ENCODE measurements at places on chromosomes 3 and 15. TPM values are rescaled to one million over a fixed set of nuclear protein-coding genes. Genes with fewer than 3 reads are reported as not detected.

Gene CADPS
- polyA plus RNA-seq = not detected

Gene MNS1
- polyA plus RNA-seq = 0.14 TPM

DNA sequence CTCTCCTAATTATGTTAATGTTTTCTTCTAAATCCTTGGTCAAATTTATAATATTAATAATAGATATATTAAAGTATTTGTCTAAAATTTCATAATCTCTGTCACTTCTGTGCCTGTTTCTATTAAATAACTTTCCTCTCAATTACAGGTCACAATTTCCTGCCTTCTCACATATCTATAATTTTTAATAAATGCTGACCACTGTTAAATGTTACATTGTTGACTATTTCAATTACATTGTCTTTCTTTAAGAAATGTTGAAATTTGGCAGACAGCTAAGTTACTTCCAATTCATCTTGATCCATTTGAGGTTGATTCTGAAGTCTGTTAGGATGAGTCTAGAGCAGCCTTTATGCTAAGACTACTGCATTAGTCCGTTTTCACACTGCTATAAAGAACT is 41.7 kb downstream of the MYL3 start:
- no peak for DNase-seq
- no peak overlapping the region for H3K4me3 ChIP-seq
- no peak overlapping the region for H3K27ac ChIP-seq
- H3K27me3 ChIP-seq = no peaks in the 10 kb centered on the region

Gene MESP1
- not detected for polyA plus RNA-seq

DNA sequence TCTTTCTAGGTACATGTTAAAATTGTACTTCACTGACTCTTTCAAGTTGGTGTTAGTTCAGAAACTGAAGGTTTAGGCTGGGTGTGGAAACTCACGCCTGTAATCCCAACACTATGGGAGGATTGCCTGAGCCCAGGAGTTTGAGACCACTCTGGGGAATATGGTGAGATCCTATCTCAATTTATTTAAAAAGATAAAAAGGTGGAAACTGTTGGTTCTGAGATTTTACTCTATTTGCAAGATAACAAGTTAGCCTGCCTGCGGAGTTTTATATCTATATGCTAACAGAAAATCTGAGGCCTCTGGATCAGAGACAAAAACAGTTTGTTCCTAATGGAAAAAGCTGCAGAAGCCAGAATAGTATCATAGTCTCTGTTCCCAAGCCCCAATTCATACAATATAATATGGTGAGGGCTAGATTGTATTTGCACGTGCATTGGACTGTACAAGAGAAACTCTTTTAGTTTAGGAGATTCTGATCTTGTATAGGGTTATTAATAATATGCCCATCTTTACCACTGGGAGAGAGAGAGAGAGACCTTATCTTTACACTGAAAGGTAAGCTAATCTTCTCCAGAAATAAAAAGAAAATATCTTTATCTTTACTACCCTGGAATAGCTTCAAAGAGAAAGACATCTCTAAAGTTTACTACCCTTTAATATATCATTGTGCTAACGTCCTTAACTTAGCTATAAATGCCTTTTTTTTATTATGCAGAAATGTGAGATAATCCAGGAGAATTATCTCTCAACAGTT is 1267.6 kb downstream of the OTOL1 start:
- H3K36me3 ChIP-seq = no peaks in the 10 kb centered on the region
- H3K4me3 ChIP-seq = no peak overlapping the region
- no peak overlapping the region for H3K27ac ChIP-seq
- H3K27me3 ChIP-seq = no peaks in the 10 kb centered on the region
- DNase-seq = no peak

DNA sequence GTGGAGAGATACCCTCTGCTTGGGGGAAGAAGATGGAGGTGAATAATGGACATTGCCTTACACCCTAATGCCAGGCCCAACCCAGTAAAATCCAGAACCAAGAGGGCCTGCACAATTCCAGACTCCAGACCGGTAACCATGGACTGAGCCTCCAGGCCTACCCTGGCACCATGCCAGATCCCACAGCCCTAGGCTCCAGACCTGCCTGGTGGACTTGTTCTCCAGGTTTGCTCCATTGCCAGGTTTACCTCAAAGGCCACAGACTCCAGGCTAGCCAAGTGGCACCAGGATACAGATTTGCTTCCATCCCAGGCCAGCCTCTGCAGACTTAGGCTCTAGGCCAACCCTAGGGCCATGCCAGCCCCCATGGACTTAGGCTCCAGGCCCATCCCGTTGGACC is 14.0 kb downstream of the PLCH1 start:
- no peaks in the 10 kb centered on the region for H3K27me3 ChIP-seq
- H3K27ac ChIP-seq = no peak overlapping the region
- no peak overlapping the region for H3K4me3 ChIP-seq
- DNase-seq = no peak

GRCh38 chr3:94121161-94121560 is 58.3 kb downstream of the NSUN3 start:
- no peaks in the 10 kb centered on the region for H3K4me1 ChIP-seq
- H3K27ac ChIP-seq = no peak overlapping the region
- H3K27me3 ChIP-seq = no peaks in the 10 kb centered on the region
- no peaks in the 10 kb centered on the region for H3K36me3 ChIP-seq

DNA sequence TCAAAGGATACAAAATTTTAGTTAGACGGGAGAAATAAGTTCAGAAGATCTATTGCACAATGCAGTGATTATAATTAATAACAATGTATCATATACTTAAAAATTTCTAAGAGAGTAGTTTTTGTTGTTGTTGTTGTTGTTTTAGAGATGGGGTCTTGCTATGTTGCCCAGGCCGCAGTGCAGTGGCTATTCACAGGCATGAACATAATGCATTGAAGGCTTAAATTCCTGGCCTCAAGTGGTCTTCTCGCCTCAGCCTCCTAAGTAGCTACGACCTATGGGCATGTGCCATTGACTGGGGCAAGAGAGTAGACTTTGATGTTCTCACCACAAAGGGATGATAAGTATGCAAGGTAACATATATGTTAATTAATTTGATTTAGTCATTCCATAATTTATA is 7.5 kb downstream of the STRIT1 start:
- H3K4me1 ChIP-seq = peaks cover 10% of the 10 kb centered on the region
- no peak overlapping the region for H3K4me3 ChIP-seq
- H3K27me3 ChIP-seq = no peaks in the 10 kb centered on the region
- H3K36me3 ChIP-seq = no peaks in the 10 kb centered on the region
- no peak overlapping the region for H3K27ac ChIP-seq

Gene SLC38A3
- polyA plus RNA-seq = 247 TPM

Gene GRK7
- polyA plus RNA-seq = not detected

DNA sequence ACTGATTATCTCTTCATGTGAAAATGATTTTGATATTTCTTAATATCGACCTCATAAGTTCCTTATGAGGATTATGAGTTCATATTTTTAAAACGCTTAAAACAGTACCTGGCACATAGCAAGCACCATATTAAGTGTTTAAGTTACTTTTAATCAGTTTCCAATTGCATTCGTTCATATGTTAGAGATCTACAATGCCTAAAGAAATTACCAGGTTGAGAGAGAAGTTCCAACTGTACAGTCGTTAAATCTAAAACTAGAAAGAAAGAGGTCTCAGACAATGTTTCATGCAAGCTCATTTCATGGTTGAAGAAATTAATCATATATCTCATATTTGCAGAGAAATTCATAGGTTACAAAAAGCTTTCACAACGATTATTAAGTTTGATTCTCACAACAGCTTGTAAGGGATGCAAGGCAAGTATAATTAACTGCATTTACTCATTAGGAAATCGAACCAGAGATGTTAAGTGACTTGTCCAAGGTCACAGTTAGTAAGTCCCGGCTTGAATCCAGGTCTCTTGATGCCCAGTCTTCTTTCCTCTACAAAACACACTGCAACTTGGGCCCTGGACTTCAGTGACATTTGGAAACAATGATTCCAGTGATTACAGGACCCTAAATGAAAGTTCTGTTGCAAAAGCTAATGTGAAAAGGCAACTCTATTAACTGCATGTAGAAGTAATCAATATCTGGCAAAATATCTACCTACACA is 1.3 kb downstream of the MYO5A start:
- no peak overlapping the region for H3K27ac ChIP-seq
- peaks cover 3% of the 10 kb centered on the region for H3K27me3 ChIP-seq
- H3K4me3 ChIP-seq = no peak overlapping the region
- no peaks in the 10 kb centered on the region for H3K36me3 ChIP-seq
- peaks cover 23% of the 10 kb centered on the region for H3K4me1 ChIP-seq
- DNase-seq = no peak

- no peak for DNase-seq
- no peak overlapping the region for H3K27ac ChIP-seq
- peaks cover 37% of the 10 kb centered on the region for H3K4me1 ChIP-seq
- no peaks in the 10 kb centered on the region for H3K27me3 ChIP-seq
- H3K4me3 ChIP-seq = no peak overlapping the region
- H3K36me3 ChIP-seq = no peaks in the 10 kb centered on the region
Observed at GRCh38 chr3:40923651-40924050, 275.7 kb upstream of the CTNNB1 start.

GRCh38 chr15:22933641-22934061 is 46.5 kb downstream of the CYFIP1 start:
- H3K4me1 ChIP-seq = 0 out of 2 replicates have a peak, but pooled peaks cover 7% of the 10 kb centered on the region
- peaks cover 17% of the 10 kb centered on the region for H3K36me3 ChIP-seq
- no peak for DNase-seq
- no peak overlapping the region for H3K4me3 ChIP-seq

Gene ACSBG1
- 0.71 TPM for polyA plus RNA-seq

- H3K27ac ChIP-seq = no peak overlapping the region
- H3K4me3 ChIP-seq = no peak overlapping the region
- no peaks in the 10 kb centered on the region for H3K4me1 ChIP-seq
- no peaks in the 10 kb centered on the region for H3K27me3 ChIP-seq
- no peak for DNase-seq
Observed at GRCh38 chr3:122251428-122251827, 68.0 kb downstream of the CASR start.

DNA sequence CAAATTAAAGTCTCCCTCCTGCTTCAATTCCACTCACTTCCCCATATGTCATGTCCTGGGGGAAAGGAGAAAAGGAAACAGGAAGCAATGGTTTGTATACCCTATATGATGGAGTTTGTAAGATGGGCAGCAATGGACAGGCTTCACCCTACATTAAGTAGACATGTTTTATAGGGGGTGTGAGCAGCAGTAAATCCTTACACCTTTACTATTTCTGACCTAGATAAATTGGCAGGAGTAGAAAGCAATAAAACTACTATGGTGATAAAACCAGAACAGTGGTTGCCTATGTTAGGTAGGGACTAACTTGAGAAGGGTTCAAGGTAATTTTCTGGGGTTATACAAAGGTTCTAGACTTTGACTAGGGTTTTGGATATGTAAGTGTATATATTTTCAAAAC is 301.7 kb downstream of the GBE1 start:
- H3K4me3 ChIP-seq = no peak overlapping the region
- DNase-seq = no peak
- H3K27ac ChIP-seq = no peak overlapping the region
- H3K4me1 ChIP-seq = peaks cover 19% of the 10 kb centered on the region
- H3K36me3 ChIP-seq = no peaks in the 10 kb centered on the region
- no peaks in the 10 kb centered on the region for H3K27me3 ChIP-seq

DNA sequence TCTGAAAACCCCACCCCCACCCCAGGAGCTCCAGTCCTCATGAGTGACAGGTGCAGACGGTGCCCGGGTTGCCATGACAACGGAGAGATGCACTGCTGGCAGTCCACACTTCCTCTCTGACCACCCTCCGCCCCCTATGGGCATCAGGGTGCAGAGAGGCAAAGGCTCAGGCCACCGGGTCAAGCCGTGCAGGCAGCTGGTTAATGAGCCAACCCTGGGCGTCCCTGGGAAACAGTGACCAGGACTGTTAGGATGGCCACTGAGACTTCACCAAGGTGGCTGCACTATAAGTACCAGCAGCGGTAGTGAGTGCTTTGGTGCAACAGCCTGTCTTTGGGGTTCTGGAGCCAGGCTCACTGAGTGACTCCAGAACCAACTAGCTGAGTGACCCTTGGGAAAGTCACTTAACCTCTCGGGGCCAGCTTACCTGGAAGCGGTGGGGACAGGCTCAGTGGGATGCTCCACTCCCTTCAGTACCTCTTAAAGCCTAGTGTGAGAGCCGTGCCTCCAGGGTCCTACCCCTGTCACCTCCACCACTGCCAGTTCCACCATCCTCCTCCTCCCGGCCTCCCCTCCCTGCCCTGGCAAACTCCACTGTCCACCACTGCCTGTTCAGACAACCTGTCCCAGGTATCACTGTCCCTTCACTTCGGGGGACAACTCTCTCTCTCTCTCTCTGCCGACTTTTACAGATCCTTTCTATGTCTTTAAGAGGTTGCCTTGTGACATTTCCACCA is 121.0 kb upstream of the PRR20G start:
- H3K4me1 ChIP-seq = no peaks in the 10 kb centered on the region
- H3K27me3 ChIP-seq = peaks cover 5% of the 10 kb centered on the region
- no peak for DNase-seq

GRCh38 chr15:66711862-66712261 is 9.8 kb downstream of the SMAD6 start:
- no peaks in the 10 kb centered on the region for H3K36me3 ChIP-seq
- H3K4me3 ChIP-seq = no peak overlapping the region

Gene TAGLN3
- 0.51 TPM for polyA plus RNA-seq

GRCh38 chr15:69143756-69144436 is 16.5 kb upstream of the GLCE start:
- no peaks in the 10 kb centered on the region for H3K27me3 ChIP-seq
- H3K36me3 ChIP-seq = no peaks in the 10 kb centered on the region
- peaks cover 9% of the 10 kb centered on the region for H3K4me1 ChIP-seq
- no peak overlapping the region for H3K4me3 ChIP-seq
- H3K27ac ChIP-seq = no peak overlapping the region

GRCh38 chr3:105679951-105680350 is 188.9 kb downstream of the CBLB start:
- H3K36me3 ChIP-seq = no peaks in the 10 kb centered on the region
- DNase-seq = no peak
- H3K4me1 ChIP-seq = no peaks in the 10 kb centered on the region
- no peak overlapping the region for H3K4me3 ChIP-seq
- H3K27ac ChIP-seq = no peak overlapping the region

GRCh38 chr3:136909187-136909586 is 47.2 kb downstream of the NCK1 start:
- no peak overlapping the region for H3K4me3 ChIP-seq
- H3K27me3 ChIP-seq = no peaks in the 10 kb centered on the region
- no peaks in the 10 kb centered on the region for H3K36me3 ChIP-seq
- DNase-seq = no peak
- peaks cover 14% of the 10 kb centered on the region for H3K4me1 ChIP-seq

DNA sequence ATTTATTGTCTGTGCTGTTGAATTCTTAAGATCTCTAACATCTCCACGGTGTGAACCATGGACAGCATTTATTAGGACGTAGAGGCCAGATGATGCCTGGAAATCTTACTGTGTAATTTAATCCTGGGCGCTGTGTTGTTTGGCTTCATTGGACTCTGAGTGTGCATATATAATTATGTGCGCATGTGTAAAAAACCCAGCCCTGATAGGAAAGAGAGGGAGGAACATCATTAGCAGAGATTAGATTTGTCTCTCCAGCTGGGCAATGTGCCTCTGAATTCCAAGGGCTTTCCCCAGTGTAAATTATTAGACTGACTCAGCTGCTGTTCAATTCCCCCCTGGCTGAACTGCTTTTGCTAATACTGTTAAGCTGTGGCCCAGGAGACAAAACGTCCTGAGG is 39.6 kb downstream of the MAP3K13 start:
- no peaks in the 10 kb centered on the region for H3K27me3 ChIP-seq
- H3K4me1 ChIP-seq = no peaks in the 10 kb centered on the region
- no peaks in the 10 kb centered on the region for H3K36me3 ChIP-seq
- no peak overlapping the region for H3K27ac ChIP-seq
- DNase-seq = no peak

Gene UBAP1L
- polyA plus RNA-seq = 1.4 TPM
